Esophagus squamous epithelium (tissue), 5 donors: ENCODE measurements at places on chromosomes 5 and 9. TPM values are rescaled to one million over a fixed set of nuclear protein-coding genes. Genes with fewer than 3 reads are reported as not detected.

DNA sequence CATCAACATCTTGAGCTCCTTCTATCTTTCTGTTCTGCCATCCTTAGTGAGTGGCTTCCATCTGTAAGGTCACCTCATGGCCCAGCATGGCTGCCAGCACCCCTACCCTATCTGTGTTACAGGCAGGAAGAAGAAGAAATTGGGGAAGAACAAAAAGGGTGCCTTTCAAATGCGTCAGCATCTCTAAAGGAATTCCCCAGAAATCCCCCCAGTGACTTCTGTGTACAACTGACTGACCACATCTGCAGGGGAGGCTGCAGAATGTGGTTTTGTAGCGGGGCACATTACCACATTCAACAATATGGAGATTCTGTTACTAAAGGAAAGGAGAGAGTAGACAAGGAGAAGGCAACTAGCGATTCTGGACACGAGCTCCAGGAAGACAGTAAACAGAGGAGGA is 40.1 kb downstream of the ALG2 start:
- no peak overlapping the region for H3K27ac ChIP-seq
- H3K36me3 ChIP-seq = no peaks in the 10 kb centered on the region
- peaks cover 5% of the 10 kb centered on the region for H3K4me1 ChIP-seq
- no peaks in the 10 kb centered on the region for H3K27me3 ChIP-seq
- H3K4me3 ChIP-seq = no peak overlapping the region

DNA sequence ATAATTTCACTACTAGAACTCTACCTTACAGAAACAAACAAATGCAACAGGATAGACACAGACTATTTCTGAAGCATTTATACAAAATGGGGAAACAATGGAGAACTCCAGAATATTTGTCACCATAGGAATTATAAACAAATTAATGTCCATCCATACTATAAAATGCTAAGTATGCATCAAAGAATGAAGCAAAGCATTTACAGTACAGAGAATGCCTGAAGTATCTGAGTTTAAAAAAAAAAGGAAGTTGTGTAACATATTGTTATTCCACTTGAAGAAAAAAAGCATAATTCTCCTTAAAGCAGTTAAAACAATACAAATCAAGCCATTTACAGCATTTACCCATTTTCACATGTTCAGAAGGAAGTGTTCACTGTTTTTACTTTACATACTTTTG is 53.0 kb downstream of the DROSHA start:
- no peaks in the 10 kb centered on the region for H3K27me3 ChIP-seq
- H3K27ac ChIP-seq = no peak overlapping the region
- H3K4me1 ChIP-seq = no peaks in the 10 kb centered on the region
- H3K4me3 ChIP-seq = no peak overlapping the region
- no peaks in the 10 kb centered on the region for H3K36me3 ChIP-seq
- DNase-seq = no peak

TNFSF8 gene
- 6.5 TPM for total RNA-seq

IL4 gene
- not detected for total RNA-seq

- no peaks in the 10 kb centered on the region for H3K27me3 ChIP-seq
- no peaks in the 10 kb centered on the region for H3K36me3 ChIP-seq
These were observed 72.9 kb downstream of the BAAT start for GRCh38 chr9:101311758-101312420.

GRCh38 chr5:17001428-17001827 is 65.3 kb upstream of the MYO10 start:
- H3K27ac ChIP-seq = no peak overlapping the region
- DNase-seq = no peak
- no peak overlapping the region for H3K4me3 ChIP-seq
- no peaks in the 10 kb centered on the region for H3K27me3 ChIP-seq
- no peaks in the 10 kb centered on the region for H3K4me1 ChIP-seq

DNA sequence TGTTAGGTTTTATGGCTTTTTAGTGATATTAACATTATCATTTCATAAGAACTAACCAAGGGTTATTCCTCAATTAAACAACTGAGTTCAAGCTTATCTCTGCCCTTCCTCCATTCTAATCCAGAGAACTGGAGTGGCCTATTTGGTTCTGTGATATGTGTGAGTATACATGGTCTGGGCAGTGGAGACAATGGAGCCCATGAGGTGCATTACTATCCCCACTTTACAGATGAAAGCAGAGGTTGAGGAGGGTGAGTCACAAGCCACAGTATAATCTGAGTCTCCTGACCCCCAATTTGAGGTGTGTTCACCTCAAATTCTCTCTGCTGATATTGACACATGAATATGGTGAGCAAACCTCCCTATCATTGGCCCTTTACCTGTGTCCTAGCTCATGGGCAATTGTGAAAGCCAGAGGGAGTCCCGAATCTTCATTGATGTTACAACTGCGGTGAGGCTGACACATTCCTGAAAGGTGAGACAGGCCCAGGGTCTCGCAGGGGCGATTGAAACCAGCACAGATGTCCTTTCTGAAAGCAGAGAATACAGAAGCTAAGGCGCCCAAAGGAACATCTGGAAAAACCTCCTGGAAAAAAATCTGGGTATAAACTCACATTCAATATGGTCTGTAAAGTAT is 217.2 kb downstream of the TARS1 start:
- H3K4me3 ChIP-seq = no peak overlapping the region
- H3K4me1 ChIP-seq = no peaks in the 10 kb centered on the region
- H3K27ac ChIP-seq = no peak overlapping the region
- no peaks in the 10 kb centered on the region for H3K27me3 ChIP-seq
- no peaks in the 10 kb centered on the region for H3K36me3 ChIP-seq
- DNase-seq = no peak

GRCh38 chr5:111953351-111954127 is 196.5 kb upstream of the NREP start:
- no peak overlapping the region for H3K27ac ChIP-seq
- H3K4me1 ChIP-seq = no peaks in the 10 kb centered on the region
- H3K4me3 ChIP-seq = no peak overlapping the region
- DNase-seq = no peak
- H3K36me3 ChIP-seq = no peaks in the 10 kb centered on the region

DNA sequence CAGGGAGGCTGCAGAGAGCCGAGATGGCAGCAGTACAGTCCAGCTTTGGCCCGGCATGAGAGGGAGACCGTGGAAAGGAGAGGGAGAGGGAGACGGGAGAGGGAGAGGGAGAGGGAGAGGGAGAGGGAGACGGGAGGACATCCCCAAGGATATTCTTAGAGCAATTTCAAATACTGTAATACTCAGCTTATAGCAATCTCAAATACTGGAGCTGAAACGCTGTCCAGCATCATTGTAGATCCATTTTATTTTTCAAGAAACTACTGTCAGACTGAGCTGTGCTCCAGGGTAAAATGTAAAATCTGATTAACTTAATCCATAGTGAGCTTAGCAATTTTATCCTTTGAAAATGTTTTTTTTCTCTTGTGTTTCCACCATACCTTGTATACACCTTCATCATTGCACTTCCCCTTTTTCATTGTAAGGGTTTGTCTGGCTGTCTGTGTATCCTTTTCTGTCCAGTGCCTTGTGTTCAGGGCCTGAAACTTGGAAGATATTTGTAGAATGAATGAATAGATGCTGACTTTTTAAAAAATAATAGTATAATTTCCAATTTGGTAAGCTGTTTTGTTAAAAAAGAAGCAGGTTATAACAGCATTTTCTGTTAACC is 64.0 kb upstream of the LRRC70 start:
- no peaks in the 10 kb centered on the region for H3K27me3 ChIP-seq
- no peak for DNase-seq
- no peak overlapping the region for H3K4me3 ChIP-seq
- H3K36me3 ChIP-seq = peaks cover 53% of the 10 kb centered on the region

DNA sequence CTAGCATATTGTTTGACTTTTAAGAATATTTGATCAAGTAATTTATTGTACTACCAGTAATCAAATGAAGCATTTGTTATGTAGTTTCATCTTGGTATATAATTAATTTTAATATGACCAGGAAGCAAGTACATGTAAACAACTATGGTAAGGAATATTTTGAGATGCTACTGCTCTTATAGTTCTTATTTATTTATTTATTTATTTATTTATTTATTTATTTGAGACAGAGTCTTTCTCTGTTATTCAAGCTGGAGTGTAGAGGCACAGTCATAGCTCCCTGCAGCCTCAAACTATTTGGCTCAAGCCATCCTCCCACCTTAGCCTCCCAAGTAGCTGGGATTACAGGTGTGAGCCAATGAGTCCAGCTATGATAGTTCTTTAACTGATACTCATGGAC is 8.1 kb downstream of the PPIP5K2 start:
- no peaks in the 10 kb centered on the region for H3K4me1 ChIP-seq
- H3K4me3 ChIP-seq = no peak overlapping the region
- H3K27ac ChIP-seq = no peak overlapping the region
- H3K36me3 ChIP-seq = no peaks in the 10 kb centered on the region
- DNase-seq = no peak

DNA sequence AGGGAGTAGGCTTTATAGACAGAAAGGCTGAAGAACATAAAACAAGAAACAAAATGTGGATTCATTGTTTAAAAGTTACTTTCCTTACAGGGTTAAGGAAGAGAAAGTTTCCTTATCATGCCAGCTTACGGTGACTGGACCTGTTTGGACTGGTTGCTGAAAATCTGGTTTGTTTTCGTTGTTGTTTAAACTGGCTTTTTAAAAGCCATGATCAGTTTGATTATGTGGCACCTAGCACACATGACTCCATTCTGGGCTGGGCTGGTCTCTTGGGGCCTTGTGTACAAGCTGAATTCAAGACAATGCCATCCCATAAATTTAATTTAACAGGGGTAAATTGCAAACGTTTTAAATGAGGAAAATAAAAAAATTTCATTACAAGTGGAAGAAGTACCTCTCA is 18.4 kb upstream of the ZNF474 start:
- no peaks in the 10 kb centered on the region for H3K27me3 ChIP-seq
- H3K4me3 ChIP-seq = no peak overlapping the region
- no peaks in the 10 kb centered on the region for H3K36me3 ChIP-seq
- peak overlapping the region; percentile 62 for H3K27ac ChIP-seq
- no peak for DNase-seq
- no peaks in the 10 kb centered on the region for H3K4me1 ChIP-seq

- no peaks in the 10 kb centered on the region for H3K36me3 ChIP-seq
- no peaks in the 10 kb centered on the region for H3K27me3 ChIP-seq
- no peak overlapping the region for H3K4me3 ChIP-seq
- no peak for DNase-seq
These were observed 8.7 kb downstream of the UBQLN1 start for GRCh38 chr9:83698976-83699585.
